ENCODE measurements at places on chromosomes 1 and 21.

- DNase-seq, result no peak
Observed at GRCh38 chr1:78469576-78469975, 21.2 kb upstream of the PTGFR start.

DNA sequence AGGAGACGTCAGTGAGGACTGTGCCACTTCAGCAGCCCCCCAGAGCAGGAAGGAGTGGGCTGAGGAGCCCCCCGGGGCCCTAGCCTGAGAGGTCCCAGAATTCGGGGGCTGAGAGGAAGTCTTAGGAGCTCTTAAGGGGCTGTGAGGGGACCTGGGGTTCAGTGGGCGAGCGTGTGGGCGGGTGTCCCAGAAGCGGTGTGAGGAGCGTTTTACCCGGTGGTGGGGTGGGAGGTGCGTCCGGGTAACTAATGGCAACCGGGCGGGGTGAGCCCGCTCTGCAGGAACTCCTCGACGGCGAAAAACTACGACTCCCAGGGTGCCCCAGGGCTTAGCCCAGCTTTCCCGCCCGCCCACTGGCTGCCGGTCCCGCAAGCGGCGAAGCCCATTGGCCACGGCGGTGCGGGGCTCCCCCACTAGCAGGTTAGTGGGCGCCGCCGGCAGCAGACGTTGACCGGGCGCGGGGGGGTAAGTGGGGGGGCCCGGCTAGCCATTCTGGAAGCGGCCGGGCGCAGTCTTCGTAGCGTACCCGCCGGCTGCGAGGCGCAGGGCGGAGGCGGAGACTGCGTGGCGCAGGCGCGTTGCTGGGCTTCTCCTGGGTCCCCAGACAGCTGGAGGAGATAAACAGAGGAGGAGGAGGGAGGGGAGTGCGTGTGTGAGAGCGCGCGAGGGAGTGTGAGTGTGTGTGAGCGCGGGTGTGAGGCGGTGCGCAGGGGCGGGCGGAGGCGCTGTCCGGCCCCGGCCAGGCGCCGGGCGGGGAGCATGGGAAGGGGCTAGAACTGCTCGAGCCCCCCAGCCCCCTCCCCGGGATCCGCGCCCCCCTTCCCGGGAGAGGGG, at the start of gene WDTC1:
TSS of gene WDTC1 (plus strand) at position 584 of the 834 bp plus-strand sequence. CDS start 26,423 bp downstream, outside the sequence.
- DNase-seq, result peak; percentile 98

DNA sequence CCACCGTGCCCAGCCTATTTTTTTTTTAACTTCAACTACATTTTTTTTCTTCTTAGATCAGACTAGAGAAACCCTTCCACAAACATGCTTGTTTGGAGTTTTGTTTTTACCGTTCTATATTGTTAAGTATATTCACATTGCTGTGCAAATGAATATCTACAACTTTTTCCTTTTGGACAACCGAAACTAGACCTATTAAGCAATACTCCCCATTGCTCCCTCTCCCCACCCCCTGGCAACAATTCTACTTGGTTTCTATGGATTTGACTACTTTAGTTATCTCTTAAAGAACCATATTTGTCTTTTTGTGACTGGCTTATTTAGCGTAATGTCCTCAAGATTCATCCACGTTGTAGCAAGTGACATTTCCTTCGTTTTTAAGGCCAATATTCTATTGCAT, 19.1 kb downstream of the ETNK2 start:
- DNase-seq, result no peak

DNA sequence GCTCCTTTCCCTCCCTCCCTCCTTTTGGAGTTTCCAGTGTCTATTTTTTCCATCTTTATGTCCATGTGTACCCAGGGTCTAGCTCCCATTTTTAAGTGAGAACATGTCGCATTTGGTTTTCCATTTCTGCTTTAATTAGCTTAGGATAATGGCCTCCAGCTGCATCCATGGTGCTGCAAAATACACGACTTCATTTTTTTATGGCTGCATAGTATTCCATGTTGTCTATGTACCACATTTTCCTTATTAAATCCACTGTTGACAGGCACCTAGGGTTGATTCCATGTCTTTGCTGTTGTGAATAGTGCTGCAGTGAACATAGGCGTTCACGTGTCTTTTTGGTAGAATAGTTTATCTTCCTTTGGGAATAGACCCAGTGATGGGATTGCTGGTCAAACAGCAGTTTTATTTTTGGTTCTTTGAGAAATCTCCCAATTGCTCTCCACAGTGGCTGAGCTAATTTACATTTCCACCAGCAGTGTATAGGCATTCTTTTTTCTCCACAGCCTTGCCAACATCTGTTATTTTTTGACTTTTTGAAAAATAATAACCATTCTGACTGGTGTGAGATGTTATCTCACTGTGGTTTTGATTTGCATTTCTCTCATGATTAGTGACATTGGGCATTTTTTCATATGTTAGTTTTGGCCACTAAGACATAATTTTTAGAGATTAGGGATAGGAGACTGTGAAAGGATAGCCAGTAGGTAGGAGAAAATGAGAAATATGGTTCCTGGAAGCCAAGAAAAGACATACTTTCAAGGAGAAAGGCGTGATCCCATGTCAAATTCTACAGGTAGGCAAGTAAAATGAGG, 50.4 kb downstream of the ADAMTS1 start:
- no peak for DNase-seq

DNA sequence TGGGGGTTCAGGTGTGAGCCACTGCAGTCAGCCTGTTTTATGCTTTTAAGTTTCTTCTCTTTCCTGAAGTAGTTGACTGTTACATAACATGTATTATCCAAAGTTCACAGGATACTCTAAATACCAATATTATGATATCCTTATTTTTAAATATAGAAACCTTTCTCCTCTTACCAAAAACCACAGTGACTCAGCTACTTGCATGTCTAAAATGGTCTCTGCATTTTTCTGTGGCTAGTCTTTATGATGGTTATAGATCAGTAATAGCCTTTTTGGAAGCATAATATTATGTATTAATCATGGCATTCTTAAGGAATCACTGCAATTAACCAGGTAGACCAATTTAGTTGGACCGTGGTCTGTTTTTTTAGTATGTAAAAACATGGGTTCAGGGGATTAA, 210.8 kb upstream of the CACYBP start:
- no peak for DNase-seq

DNA sequence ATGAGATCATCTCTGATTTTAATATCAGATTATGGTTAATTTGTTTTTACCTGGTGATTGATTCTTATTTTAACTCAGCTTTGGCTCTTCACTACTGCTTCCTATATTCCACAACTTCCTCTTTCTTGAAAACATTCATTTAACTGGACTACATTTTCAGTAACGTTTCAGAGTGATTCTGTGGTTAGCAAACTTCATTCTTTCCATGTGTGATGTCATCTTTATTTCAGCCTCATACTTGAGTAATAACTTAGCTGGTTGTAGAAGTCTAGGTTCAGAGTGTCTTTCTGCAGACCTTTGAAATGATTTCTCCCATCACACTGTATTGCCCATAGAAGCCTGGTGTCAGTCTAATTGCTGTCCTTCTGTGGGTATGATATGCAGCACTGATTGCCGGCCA, 36.0 kb upstream of the SLC35F3 start:
- no peak for DNase-seq

- no peak for DNase-seq
Observed at GRCh38 chr21:43681650-43682049, 22.3 kb downstream of the RRP1B start.

GRCh38 chr1:11365744-11366387, 92.9 kb downstream of the UBIAD1 start:
- DNase-seq, result no peak
